Stimulated activated effector memory CD8-positive, alpha-beta T cell treated with anti-CD3 and anti-CD28 coated beads, Interleukin-12 subunit alpha, Interleukin-12 subunit beta, amount 100 ng/mL, for 72 hours (primary cell): ENCODE measurements at places on chromosomes 11 and 22.

GRCh38 chr11:103488031-103488461, 378.8 kb downstream of the DYNC2H1 start:
- DNase-seq: no peak

GRCh38 chr22:48121984-48122383, 1359.5 kb downstream of the TBC1D22A start:
- no peak for DNase-seq

GRCh38 chr22:20027966-20028854, 7.3 kb downstream of the TANGO2 start:
- DNase-seq: no peak

DNA sequence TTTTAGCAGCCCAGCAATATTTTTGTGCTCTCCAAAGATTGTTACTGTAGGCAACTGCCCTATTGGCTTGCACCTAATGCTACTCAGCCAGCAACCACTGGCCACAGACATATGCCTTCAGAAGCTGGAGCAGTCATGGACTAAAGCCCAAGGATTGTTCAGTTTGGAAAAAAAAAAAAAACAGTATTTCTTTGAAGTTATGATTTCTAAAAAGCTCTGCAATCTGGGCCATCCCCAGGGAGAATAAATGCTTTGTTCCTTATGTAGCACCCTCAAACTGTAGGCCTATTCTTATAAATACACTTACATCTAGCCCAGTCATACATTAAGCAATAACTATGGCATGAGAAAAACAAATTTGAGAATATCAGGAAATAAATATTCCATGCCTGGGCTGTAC, 2190.5 kb upstream of the RAG2 start:
- no peak for DNase-seq

- DNase-seq: peak; percentile 62
Measured at GRCh38 chr11:118996926-118997626, 862 bp upstream of the CENATAC start.

DNA sequence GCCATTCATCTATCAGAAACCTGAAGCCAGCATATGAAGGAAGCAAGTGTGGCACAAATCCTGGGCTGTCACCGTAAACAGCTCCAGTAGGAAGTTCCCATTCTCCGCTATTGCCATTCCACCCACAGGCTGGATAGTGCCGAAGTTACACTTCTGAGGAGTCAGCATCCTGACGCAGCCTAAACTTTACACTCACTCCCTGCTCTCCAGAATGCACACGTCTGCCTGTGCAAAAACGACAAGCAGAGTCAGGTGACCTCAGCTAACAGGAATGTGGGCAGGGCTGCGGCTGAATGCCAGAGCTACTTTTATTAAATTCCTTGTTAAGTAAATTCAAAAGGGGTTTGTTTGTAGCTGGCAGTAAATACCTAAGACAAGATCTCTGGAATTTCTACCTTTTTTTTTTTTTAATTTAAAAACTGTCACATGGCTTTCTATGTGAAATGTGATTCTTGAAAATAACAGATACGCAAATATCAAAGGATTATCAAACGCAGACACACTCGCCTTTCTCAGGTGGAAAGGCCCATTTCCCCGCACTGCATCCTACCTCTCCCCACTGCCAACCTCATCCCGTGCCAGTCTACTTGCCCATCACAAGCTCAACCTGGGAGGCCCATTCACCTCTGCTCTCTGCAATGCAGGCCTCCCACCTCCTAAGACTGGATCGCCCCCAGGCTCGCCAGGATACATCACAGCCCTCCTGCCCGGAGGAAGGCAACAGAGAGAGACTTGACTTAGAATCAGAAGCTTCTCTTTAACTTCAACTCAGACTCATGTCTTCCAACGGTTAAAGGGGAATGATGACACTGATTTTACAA, 33.5 kb downstream of the NFRKB start:
- no peak for DNase-seq

- no peak for DNase-seq
Measured at GRCh38 chr11:102653744-102654291, 28.7 kb upstream of the MMP20 start.

GRCh38 chr11:125202362-125202880, 37.9 kb downstream of the PKNOX2 start:
- DNase-seq: no peak
